ENCODE measurements at places on chromosomes 7 and 10. TPM values are rescaled to one million over a fixed set of nuclear protein-coding genes. Genes with fewer than 3 reads are reported as not detected.

Gene NKX6-2
- total RNA-seq = not detected

Gene MORN4
- total RNA-seq = 12.9 TPM

Gene CALML3
- not detected for total RNA-seq

Gene KCNMA1
- 87.9 TPM for total RNA-seq

Gene TUBB8
- total RNA-seq = 0.78 TPM

Gene ACBD7
- 0.86 TPM for total RNA-seq

Gene LIPN
- not detected for total RNA-seq

Gene CPEB3
- 6.0 TPM for total RNA-seq

- peak; percentile 57 for DNase-seq
Measured at GRCh38 chr7:49852619-49853462, 79.4 kb downstream of the VWC2 start.

- DNase-seq = peak; percentile 54
Measured at GRCh38 chr10:86757113-86757972, 924 bp downstream of the BMPR1A start.

DNA sequence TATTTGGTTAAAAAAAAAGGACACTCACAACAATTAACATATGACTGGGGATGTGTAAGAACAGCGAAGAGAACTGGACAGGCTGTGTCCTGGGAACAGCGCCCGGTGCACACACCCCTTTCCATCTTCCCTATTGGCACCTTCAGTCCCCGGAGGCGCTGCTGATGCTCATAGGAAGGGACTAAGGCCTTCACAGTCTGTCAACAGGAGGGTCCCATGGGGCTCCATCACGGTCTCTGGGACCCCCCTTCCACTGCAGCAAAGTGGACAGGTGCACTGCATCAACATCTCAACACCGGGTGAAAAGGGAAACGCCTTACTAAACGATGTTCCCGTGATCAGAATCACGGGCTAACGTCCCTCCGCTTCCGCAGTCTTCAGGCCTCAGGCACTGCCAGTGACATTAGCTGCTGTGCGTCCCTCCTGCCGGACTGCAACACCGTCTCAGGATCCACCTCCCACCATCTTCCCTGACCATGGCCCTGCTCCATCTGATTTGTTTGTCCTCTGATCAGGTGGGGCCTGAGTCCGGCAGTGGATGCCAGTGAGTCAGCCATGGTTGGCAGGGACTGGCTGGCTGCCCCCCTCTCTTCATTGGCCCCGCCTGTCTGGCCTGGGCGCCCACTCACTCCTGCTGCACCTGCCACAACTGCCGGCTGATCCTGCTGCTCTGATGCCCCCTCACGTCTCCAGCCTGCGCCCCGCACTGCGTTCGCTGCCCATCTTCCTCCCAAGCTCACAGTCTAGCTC lies 614.7 kb downstream of the DNAJB6 start:
- DNase-seq = no peak

DNA sequence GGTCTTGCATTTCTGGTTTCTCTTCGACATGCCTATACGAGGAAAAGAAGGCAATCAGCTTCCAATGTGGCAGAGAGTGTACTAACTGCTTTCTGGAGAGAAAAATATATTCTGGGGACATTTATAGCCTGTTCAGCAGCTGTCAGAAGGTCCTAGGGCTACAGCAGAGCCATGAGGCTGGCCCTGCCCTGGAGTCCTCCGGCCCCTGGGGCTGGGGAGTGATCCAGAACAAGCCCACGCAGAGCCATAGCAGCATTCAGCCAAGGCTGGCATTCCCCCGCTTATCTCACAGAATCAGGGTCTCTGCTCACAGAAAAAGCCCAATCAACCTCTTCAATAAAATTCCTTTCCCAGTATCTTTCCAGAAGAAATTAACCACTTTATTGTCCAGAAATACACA lies 48.9 kb downstream of the FZD1 start:
- DNase-seq = no peak

DNA sequence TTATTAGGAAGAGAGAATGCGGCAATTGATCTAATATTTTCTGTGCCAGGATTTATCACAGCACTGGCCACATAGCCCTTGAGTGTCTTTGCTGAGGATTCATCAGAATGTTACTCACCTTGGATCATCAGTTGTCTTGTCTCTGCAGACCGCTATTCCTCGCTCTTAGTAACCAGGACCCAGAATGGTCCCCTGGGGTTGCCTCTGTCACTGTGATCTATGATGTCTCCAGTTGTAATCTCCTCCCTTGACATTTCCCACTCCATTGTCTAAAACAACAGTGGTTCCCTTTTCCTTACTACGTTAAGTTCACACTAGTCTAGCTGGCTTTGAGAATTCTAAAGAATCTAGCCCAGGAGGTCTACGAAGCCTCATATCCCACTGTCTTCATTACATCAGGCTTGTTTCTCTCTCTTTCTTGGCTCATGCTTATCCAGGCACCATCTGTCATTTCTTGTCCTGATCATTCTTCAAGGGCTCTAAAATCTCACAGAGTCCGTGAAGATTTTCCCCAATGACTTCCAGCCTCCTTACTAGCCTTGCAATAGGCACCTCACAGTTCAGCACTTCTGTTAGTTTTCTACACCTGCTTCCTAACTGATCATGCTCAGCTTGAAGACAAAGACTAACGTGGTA lies 125.8 kb downstream of the CUBN start:
- DNase-seq = no peak

DNA sequence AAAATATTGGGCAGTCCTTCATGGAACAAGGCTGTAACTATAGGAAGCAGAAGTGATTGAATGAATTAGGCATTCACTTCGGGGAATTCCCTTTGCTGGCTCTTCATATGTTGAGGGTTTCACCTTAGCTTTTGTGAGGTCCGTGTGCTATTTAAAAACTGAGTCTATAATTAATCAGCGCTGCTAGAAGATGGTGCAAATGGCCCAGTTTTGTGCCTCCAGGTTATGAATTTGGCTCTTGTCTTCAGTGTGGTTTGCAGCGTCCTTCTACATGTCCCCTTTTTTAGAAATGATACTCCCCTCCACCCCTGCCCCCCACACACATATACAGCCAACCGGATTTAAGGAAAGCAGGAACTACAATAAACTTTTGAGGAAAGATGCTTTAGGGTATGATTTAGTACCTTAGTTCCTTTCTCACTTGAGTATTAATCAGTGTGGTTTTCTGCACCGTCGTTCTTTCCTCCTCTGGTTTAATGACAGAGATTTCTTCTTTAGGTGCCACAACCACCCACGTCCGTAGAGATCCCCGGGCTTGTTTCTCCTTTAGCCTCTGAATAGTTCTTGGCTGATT lies 110.6 kb upstream of the SAMD8 start:
- DNase-seq = no peak

DNA sequence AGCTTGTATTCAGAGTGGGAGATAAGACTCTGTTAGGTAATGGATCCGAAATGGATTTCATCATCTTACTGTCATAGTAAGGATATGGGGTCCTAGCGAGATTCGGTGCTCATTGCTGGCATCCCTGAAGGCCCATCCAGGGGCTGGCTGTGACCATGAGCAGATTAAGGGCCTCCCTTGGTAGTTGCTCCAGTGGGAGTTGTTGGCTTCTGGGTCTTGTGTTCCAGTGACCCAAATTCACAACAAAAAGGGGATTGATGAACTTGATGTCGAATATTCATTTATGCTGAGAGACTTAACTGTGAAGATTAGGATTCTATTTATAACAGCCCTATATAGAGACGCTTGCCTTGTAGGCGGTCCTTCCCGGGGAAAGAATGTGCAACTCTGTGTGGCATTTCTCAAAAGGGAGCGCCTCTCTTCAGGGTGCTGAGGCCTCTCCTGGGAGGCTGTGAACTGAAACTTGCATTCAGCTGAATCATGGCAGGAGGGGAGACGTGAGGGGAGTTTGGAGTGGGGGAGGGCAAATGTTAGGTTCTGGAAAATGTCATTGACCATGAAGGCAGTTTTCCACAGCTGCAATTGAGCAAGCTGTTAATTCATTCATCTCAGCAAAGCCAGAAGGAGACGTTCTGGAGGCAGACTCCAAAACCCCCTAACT lies 233.1 kb upstream of the FZD8 start:
- no peak for DNase-seq

DNA sequence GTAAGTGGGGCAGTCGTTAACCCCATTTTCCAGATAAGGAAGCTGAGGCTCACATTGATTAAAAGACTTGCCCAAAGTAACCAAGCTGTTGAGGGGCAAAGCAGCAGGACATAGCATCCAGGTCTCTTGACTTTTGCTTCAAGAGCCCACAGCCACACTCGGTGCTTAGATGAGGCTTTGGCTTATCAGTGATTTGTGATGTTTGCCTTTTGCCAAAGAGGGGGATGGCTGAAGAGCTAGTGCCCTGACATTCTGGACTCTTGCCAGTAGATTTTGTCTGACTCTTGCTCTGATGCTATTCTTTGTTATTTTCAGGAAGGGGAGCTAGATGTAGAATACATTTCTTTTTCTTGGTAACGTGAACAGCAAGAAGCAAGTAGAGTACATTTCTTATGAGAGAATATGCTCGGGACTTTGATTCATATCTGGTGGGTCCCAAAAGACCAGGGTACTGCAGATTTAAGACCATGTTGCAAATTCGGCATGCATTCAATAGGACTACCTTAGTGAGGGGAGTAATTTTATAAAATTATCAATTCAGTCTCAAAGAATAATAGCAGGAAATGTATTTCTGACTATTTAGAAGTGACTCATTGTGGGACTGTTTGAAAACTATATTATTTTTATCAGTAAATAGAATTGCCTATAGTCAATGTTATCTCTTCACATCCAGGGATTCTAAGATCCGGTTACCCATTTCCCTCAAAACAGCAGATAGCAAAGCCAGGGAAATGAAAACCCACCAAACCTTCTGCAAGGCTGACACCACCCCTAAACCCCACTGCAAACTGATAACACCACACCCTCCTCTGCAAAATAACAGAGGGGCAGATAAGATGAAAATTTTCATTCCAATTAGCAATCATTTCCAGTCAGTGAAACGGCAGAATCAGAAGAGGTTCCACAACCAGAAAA lies 180.0 kb upstream of the BMPER start:
- DNase-seq = no peak

- no peak for DNase-seq
Measured at GRCh38 chr7:141462958-141463357, 88.3 kb upstream of the AGK start.

GRCh38 chr10:76397181-76398042 lies 966.0 kb downstream of the LRMDA start:
- DNase-seq = peak; percentile 63

- DNase-seq = no peak
Measured at GRCh38 chr10:44577533-44577932, 192.6 kb upstream of the CXCL12 start.

DNA sequence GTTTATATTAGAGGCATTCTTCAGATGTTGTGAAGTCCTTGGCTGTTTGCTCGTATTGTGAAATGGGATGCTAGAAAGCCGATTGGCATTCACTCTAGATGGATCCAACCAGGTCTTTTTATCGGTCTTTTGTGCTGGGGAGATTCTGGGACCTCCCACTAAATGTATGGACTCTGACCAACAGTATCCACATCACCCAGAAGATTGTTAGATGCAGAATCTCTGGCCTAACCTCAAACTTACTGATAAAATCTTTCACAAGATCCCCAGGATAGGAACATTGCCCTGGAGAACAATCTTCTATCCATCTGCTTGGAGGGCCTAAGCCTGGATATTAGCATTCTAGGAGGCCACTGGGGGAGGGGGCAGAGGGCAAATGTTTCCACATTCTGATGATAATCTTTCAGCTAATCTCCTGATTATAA lies 160.9 kb downstream of the PLXDC2 start:
- no peak for DNase-seq

- no peak for DNase-seq
Measured at GRCh38 chr7:123633553-123633952, 22.1 kb upstream of the LMOD2 start.

DNA sequence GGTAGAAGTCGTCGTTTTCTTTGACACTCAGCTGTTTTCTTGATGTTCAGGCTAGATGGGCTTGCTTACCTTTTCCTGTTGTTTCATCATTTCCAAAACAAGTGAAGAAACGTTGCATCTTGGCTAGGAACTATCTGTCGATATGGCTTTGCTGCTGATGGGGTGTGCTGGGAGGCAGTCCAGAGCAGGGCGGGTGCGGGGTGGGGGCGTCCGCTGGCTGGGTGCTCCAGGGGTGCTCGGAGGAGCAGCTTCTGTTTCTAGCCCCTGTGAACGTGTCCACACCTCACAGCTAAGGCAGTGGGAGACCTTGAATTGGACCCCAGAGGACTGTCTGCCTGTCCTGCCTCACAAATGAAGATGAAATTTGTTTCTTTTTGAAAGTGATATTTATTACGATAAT lies 7.6 kb upstream of the SUN1 start:
- DNase-seq = no peak

DNA sequence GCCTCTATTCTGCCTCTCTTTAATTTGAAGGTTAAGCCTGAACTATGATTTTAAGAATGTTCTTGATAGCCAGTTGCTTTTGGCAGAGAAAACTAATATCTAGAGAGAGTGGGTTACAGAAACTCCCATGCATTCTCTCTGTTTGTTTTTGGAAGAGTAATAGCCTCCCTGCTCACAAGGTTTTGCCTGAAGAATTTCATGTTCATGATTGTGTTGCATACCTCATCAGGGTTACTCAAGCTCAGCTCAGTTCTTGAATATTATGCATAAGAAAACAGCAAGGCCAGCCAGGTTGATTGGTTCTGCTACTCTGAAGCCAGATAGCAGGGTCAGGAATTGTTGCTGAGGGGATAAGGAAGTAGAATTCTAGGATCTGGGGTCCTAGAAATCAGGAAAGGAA lies 137.4 kb downstream of the MDFIC start:
- no peak for DNase-seq

- no peak for DNase-seq
Measured at GRCh38 chr10:3071405-3072198, 4.3 kb downstream of the PFKP start.

DNA sequence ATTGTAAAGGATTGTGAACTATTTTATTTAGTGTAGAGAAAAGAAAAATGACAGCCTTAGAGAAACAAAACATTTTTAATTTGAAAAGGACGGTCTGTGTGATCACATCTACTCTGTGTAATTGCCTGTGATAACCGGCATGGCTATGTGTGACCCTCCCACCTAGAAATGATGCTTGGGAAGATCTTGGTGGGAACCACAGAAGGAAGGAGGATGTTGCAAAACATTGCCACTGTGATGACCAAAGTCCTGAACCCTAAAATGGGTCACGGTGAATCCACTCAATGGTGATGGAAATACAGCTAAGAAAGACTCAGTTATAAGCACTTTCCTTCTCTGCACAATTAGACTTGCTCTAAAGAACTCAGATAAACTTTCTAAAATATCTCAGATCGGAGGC lies 221.3 kb upstream of the FRMD4A start:
- DNase-seq = no peak

- DNase-seq = no peak
Measured at GRCh38 chr10:963186-963585, 25.0 kb upstream of the GTPBP4 start.
